ENCODE measurements at places on chromosomes 7 and 10.

DNA sequence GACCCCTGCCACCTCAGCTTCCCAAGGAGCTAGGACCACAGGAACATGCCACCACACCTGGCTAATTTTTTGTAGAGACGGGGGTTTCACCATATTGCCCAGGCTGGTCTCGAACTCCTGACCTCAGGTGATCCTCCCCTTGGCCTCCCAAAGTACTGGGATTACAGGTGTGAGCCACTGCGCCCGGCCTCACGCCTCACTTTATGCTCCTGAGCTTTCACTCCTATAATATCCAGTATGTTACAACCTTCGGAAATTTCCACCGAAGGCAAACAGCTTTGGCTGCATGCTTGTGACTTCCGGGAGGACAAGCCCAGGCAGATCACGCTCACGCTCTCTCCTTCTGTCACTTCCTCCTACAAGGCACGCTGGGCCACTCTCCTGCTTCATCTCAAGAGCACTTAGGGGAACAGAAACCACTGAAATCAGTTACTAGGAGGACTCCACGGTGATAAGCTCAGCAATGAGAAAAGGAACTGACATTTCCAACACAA lies 4.4 kb upstream of the MAD1L1 start:
- DNase-seq: no peak

GRCh38 chr10:121764233-121764942 lies 163.4 kb downstream of the ATE1 start:
- no peak for DNase-seq

GRCh38 chr7:111410899-111411298 lies 151.4 kb downstream of the IMMP2L start:
- no peak for DNase-seq

- DNase-seq: no peak
These were observed 8.2 kb upstream of the DDIT4 start for GRCh38 chr10:72265508-72265907.

GRCh38 chr10:51950996-51951555 lies 251.7 kb upstream of the CSTF2T start:
- no peak for DNase-seq

DNA sequence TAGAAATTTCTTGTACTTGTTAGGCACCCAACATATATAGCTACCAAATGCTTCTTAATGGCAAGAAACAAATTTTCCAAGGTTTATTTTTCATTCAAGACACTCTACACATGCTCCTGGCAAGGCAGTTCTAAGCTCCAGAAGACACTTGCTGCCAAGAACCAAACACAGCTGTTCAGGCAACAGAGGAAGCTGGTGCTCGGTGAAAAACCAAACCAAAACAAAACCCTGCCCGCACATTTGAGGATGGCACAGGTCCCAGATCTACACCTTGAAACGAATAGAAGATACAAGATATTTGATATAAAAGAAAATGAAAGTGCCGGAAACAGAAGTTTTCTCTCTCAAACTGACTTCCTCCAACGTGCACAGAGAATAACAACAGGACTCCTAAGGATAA lies 4.9 kb upstream of the DNTT start:
- DNase-seq: no peak

DNA sequence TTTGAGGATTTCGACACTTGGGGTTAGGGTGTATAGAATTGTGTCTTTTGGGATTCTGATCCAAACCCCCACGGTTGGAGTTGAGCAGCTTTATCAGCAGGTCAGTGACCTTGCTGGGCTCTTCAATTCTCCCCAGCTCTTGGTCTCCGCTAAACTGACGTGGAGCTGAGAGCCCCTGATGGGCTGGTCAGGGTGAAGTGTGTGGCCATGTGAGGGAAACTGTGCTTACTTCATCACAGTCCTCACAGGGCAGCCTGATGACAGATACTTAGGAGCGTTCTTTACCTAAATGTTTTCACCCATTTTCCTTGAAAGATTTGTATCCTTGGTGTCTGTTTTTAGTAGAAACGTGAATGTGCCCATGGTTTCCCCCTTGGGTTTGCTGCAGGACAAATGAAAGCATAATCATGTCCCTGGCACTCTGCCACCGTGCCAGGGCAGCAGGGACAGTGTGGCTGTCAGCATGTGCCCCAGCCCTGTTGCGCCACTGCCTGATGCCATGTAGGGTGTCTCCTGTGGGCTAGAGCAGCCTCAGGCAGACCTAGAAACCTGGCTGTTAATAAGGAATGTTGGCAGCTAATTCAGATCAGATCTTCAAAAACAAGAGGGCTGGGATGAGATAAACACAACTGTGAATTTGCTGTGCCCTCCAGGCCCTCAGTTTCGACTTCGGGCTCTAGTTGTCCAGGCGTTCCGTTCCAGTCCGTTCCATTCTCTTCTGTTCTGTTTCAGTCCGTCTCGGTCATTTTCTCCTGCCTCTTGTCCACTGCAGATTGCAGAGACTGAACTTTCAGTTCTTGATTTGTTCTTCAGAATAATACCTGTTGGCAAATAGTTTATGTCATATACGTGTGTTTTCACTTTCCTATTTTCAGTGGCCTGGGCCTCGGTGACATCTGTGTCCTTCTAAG lies 96.8 kb downstream of the TRRAP start:
- DNase-seq: no peak

GRCh38 chr7:98956469-98956868 lies 78.1 kb downstream of the TRRAP start:
- DNase-seq: no peak

GRCh38 chr7:84194484-84195271 lies at the start of gene SEMA3A:
Gene SEMA3A, minus strand, starts transcription at chr7:84194789. Its CDS starts 203 bp downstream, at chr7:84194586.
- DNase-seq: no peak

- DNase-seq: no peak
These were observed 54.3 kb downstream of the GDI2 start for GRCh38 chr10:5758927-5759326.

DNA sequence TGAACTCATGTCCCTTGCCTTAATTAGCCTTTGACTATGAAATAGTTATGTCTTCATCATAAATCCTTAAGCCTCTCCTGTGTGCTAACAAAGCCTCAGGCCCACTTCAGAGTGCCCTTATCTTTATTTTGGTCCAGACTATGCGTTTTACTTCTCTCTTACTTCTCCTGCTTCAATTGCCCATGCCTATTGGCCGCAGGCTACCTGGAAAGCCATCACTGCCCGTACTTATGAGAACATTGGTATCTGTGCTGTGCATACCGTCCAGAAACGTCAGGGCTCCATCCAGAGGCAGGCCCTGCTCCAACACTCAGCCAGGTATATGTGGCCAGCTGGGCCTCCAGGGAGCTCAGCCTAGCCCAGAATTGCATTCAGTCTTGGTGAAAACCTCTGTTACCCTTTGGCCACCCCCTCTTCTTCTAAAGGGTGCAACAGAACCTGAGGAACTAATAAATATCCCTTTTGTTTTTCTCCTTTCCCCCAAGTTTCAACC lies 212.4 kb upstream of the MTPN start:
- no peak for DNase-seq

- peak; percentile 45 for DNase-seq
These were observed 1.3 kb downstream of the TBC1D12 start for GRCh38 chr10:94403380-94404213.

DNA sequence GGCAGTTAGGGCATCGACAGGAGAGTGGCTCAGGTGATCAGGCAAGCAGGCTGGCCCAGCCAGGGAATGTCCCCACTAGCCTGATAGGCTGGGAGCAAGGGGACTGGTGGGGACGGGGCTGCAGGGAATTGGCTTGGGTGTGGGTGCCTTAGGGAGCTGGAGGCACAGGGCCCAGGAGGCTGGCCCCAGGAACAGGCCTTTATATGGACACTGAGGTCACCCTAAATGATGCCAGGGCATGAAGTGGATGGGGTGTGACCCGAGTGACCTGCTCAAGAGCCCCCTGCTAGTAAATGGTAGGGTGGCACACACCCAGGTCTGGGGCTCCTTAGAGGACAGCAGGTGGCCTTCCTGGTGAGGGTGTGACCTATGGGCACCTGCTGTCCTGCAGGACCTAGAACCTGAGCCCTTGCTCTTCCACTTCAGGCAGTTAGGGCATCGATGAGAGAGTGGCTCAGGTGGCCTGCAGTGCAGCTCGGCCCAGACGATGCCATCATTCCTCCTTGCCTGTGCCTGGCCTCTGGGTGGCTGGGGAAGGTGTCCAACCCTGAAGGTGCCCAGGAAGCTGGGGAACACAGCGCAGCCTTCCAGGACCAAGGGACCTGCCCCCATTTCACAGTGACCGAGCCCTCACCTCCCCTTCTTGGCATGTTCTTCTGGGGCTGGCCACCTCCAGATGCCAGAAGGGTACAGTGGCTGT lies 51.7 kb upstream of the LEP start:
- no peak for DNase-seq

DNA sequence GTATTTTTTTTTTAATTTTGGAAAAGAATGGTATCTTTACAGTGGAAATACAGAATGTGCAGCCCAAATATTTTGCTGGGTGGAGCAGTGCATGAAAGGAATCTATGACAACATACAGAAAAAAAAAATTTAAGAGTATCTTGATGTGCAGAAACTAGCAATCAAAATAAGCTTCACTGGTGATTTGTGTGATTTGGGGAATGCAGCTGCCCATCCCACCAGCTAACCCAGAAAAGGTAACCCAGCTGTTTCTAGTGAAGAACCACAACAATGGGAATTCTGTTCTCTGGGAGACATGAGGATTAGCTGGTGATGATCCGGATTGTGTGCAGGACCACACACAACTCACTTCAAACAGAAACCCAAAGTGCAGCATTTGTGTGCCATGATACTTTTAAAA lies 375.5 kb downstream of the SEMA3D start:
- DNase-seq: no peak

GRCh38 chr10:44457259-44457658 lies 72.4 kb upstream of the CXCL12 start:
- no peak for DNase-seq

- DNase-seq: no peak
These were observed 26.3 kb downstream of the FIGNL1 start for GRCh38 chr7:50423860-50424259.

DNA sequence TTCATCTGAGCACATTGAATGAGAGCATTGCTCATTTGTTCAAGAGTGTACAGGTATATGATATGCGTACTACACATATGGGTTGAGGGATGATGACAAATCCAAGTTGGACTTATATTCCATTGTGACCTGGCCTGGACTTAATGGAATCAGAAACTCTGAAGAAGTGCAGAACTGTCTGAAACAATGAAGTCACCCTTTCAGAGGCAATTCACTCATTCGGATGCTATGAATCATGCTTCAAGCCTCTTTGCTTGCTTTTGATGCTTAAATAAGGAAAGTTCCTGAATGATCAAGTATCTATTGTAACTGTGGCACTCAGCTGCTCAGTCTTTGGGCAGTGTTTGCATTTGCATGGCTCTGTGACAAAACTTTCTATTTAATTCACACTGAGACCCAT lies 93.4 kb downstream of the ZNF365 start:
- DNase-seq: no peak

- no peak for DNase-seq
These were observed 885.0 kb upstream of the LRRN3 start for GRCh38 chr7:110205899-110206298.

GRCh38 chr7:37421861-37422500 lies 26.7 kb downstream of the ELMO1 start:
- DNase-seq: no peak

- DNase-seq: peak; percentile 62
These were observed 311.7 kb downstream of the GATA3 start for GRCh38 chr10:8365935-8366911.

DNA sequence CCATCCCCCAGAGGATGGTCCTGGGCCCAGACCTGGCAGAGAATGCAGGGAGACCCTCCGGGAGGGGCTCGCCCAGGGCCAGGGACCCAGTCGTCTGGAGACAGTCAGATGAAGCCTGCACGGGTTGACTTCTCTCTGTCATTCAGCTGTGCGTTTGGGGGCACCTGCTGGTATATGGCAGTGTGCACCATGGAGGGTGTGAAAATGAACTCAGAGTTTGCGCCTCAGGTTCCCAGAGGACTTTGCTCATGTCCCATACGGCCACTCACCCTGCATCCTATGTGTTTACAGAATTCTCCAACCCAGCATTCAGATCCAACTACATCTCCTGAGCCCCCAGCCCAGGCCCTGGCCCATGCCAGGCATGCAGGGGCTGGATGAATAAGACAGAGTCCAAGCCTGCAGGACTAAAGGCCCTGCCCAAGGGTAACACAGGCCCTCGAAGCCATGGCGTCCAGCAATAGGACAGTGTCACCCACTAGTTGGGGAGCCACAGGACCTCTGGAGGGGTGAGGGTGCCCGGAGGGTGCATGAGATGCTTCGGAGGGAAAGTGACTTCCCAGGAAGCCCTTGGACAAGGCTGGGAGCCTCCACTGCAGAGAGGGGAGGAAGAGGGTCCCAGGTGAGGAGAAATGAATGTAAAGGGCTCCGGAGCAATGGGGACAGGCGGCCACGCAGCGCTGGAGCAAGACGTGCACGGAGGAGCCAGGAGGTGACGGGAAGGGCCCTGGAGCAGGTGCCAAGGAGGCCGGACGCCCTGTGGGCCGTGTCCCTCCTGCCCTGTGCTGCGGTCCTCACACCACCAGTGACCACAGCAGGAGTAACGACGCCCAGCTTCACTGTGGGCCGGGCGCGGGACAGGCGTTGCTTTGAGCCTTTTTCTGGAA lies 36.3 kb downstream of the CALML3 start:
- no peak for DNase-seq

DNA sequence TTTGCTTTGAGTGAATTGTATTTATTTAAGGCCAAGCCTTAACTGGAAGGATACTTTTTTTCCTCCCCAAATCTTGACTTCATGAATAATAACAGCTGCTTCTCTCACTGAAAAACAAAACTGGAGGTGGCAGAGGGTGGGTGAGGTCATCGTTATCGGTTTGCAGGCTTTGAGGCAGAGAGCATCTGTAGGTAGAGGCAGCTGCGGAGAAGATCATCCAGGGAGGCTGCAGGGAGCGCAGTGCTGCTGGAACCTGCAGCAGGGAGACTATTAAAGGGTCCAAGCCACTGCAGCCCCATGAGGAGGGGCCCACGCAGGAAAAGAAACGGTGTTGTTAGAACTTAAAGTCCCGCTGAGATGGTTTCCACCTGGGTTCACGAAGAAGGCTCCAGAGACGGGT lies 112.1 kb upstream of the SDK1 start:
- DNase-seq: no peak

DNA sequence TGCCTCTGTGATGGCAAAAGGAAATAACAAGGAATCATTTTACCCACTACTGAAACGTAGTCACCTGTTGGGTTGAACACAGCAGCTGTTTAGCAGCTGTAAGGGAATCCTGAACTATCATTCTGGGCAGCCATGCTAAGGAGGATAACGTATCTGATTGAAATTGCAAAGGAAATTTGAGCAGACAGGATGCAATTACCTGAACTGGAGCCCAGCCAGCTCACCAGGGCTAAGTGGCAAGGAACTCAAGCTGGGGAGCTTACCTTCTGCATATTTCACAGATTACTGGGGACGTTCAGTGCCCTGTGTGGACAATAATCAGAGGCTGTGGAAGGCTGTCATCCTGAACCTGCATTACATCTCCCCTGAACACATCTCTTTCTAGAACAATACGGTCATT lies 650.5 kb downstream of the SORCS3 start:
- DNase-seq: no peak

GRCh38 chr7:101104193-101104713 lies 19.0 kb downstream of the TRIM56 start:
- no peak for DNase-seq

- DNase-seq: no peak
These were observed 70.6 kb upstream of the NXPH1 start for GRCh38 chr7:8362723-8363369.

- DNase-seq: no peak
These were observed 118.5 kb downstream of the OAT start for GRCh38 chr10:124300224-124300623.

- DNase-seq: peak; percentile 71
These were observed 78.4 kb upstream of the ADO start for GRCh38 chr10:62726142-62726541.
